Aorta (tissue), 5 donors: ENCODE measurements at places on chromosomes 6 and 20.

- DNase-seq, result no peak
Observed at GRCh38 chr6:19438566-19439353, 398.4 kb upstream of the ID4 start.

- DNase-seq, result no peak
Observed at GRCh38 chr6:1770435-1770843, 160.7 kb downstream of the FOXC1 start.

GRCh38 chr20:10524643-10525042 lies 89.5 kb downstream of the SLX4IP start:
- DNase-seq, result no peak

GRCh38 chr20:2405693-2406065 lies 25.0 kb downstream of the TGM6 start:
- DNase-seq, result no peak

DNA sequence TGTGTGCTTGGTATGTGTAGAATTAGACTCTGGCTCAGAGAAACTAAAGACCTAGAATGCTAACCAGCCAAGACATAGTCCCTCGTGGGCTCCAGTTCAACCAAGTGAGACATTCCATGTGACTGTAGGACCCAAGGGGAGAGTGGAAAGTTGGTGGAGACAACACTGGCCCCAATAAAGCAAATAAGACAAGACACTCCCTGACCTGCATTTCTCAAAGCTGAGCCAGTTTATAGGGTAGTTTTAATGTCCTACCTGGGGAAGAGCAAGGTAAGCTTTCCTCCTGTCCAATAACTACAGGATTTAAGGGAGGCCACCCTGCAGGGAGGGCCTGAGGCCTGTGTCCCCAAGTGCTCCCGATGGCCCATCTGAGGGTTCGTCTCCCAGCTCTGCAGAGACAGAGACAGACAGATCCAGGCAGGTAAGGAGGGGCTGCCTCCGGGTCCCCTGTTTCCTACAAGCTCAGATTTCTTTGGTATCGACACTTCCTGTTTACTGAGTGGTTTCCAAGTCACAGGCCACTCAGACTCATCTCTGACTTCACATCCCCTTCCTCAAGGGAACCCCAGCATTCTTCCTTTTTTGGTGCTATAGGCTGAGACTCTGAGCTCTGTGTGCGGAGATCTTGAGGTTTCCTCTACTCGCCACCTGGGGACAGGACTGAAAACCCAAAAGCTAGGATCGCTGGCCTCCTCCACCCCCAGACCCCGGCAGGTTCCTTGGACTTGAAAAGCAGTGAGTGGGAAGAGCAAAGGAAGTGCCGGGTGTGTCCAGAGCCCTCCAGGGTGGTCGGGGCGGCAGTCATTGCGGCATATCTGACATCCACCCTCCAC lies 92.4 kb downstream of the PRND start:
- no peak for DNase-seq

DNA sequence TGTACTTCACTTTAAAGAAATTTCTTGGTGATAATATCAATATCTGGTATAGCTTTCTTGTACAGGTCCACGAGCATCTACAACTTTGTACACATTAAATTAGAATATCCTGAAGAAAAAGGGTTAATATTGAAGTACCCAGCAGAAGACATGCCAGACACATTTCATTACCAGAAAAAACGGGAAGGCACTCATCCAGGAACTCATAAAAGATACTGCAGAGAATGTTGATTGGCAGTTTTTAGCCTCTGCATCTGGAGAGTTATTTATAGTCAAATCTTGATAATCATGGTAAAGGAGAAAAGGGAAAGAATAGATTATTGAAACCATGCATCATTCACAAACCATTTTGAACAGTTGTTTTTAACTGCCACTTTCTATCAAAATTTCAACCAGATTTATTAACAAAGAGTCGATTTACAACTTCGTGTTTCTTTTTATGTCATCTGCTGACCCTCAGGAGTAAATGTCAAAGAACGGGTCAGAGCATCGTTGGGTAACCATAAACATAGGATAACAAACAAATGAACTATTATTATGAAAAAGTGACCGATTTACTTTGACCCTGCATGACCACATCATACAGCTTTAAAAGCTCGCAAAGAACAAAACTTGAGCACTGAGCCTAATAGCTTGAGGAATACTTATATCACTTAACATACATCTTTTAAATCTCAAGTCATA lies 229.2 kb upstream of the SGK1 start:
- no peak for DNase-seq

DNA sequence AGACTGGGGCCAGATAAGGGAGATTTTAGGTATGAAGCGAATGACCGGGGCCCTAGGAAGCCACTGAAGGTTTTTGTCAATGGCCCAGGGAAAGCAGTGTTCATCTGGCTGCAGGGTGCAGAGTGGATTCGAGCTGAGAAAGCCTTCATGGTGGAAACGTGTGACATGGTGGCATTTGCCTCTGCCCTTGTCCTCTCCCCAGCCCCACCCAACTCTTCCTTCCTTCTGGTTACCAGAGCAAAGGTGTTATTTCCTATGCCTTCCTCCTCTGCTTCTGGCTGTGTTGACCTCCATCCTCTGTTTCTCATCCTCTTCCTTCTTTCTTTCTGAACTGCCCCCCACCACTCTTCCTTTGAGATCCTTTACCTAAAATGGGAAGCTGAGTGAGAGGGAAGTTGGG lies 195.1 kb upstream of the SUPT3H start:
- DNase-seq, result no peak

DNA sequence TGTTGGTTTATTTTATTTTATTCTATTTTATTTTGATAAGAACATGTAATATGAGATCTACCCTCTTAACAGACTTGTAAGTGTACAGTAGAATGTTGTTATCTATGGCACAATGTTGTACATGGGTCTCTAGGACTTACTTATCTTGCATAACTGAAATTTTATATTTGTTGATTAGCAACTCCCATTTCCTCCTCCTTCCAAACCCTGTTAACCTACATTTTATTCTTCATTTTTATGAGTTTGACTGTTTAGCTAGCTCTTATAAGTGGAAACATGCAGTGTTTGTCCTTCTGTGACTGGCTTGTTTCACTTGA lies 37.9 kb upstream of the BCAS1 start:
- DNase-seq, result no peak

DNA sequence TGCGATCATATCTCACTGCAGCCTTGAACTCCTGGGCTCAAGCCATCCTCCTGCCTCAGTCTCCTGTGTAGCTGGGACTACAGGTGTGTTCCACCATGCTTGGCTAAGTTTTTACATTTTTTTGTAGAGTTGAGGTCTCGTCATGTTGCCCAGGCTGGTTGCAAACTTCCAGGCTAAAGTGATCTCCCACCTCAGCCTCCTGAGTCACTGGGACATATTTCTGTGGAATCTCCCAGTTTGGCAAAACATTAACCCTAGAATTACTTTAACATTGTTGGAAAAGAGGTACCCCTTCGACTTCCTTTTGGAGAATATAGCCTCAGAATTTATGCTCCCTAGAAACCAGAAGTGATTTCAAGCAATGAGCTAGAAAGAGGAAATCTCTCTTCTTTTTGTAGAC lies 57.2 kb downstream of the SHLD1 start:
- no peak for DNase-seq

GRCh38 chr6:163309491-163310026 lies 105.0 kb upstream of the QKI start:
- DNase-seq, result no peak

- no peak for DNase-seq
Observed at GRCh38 chr6:168785720-168786511, 344.9 kb downstream of the SMOC2 start.

GRCh38 chr6:11460837-11461661 lies 76.5 kb upstream of the TMEM170B start:
- DNase-seq, result no peak

GRCh38 chr6:136987526-136987925 lies 57.2 kb downstream of the IL20RA start:
- DNase-seq, result no peak

- DNase-seq, result no peak
Observed at GRCh38 chr6:70494833-70495232, 71.9 kb upstream of the SDHAF4 start.

DNA sequence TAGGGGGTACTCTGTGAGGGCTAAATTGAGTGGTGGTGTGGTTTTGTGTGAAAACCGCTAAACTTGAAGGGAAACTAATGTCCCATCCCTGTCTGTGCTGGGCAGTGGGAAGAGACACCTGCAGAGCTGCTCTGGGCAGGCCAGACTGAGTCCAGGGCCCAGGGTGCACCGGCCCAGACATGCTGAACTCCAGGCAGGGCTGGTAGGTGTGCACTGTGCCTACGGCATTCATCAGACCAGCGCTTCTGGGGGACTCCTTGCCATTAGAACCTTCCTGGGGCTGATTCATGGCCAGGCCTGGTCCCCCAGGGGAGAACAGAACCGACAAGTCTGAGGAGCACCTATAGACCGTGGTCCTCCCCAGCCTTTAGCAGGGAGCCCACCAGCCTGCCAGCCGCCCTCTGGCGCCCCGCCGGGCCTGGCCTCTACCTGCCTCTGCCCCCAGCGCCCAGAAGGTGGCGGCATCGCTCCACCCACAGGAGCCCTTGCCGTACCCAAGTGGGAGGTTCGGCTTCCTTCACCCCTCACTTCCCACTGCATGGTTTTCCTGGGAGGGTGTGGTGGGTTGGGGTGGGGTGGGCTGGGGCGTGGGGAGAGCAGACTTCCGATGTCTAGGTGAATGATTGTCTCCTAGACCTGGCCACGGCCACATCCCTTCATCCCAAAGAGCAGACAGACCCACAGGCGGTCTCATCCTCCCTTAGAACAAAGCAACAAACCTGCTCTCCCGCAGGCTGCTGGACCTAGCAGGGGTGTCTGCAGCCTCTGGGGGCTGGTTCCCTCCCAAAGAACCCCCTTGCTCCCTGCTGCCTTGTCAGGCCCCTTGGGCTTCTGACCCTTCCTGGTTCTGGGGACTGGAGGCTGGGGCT lies 15.5 kb downstream of the CCDC167 start:
- peak; percentile 87 for DNase-seq

GRCh38 chr6:56642366-56643261 lies at the start of gene DST:
TSS of gene DST (minus strand) at chr6:56642889.
- no peak for DNase-seq

DNA sequence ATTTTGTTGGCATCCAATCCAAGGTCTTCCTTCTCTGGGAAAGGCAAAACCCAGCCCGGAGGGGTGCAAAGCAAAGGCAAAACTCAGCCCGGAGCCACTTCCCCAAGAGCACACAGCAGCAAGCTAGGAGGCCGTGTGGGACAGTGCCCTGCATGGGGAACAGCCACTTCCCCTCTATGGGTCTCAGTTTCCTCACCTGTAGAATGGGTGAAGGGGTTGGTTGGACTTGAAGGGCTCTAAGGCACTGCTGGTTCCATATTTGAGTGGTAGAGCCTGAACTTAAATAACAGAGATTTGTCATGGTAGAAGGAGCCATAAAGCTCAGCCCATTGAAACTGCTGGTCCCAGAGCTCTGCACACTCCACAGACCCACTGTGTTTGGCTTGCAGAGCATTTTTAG lies 51.3 kb upstream of the CCDC167 start:
- no peak for DNase-seq

DNA sequence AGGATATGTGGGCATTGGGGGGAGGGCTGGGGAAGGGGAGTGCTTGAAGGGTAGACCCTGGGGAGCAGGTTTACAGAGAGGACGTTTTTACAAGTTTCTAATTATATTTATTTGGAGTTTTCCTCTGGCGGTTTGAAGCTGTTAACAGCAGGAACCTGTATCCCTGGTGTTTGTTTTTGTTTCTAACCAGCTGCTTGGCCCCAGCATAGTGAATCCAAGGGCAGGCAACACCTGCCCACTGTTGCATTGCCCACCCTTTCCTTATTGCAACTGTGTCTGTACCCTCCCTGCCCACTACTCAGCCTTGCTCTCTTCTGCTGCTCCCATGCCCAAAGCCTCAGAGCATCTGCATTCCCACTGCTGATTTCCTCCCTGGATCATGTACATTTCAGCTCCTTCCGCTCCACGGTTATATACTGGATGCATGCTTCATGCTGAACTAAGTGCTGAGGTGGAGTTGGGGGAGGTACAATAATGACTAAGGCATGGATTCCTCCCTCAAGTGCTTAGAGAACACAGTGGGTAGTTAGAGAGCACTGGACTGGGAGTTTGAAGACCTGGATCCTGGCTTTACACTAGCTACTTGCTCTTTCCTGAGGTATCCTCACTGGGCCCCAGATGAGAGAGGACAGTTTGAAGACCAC lies 6.0 kb downstream of the SCUBE3 start:
- no peak for DNase-seq

GRCh38 chr6:21246075-21246474 lies 347.5 kb upstream of the SOX4 start:
- no peak for DNase-seq

DNA sequence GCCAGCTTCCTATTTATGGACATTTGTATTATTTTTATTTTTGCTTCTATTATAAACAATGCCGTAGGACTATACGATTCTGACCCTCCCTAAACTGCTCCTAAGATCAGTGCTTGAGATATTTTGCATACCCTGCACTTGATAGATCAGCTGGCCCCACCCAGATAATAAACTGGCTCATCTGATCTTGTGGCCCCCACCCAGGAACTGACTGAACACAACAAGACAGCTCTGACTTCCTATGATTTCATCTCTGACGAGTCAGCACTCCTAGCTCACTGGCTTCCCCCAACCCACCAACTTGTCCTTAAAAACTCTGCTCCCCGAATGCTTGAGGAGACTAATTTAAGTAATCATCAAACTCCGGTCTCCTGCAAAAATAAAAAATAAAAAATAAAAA lies 34.9 kb upstream of the TFAP2A start:
- DNase-seq, result no peak

GRCh38 chr6:167005350-167006159 lies 6.4 kb downstream of the CEP43 start:
- DNase-seq, result peak; percentile 87

DNA sequence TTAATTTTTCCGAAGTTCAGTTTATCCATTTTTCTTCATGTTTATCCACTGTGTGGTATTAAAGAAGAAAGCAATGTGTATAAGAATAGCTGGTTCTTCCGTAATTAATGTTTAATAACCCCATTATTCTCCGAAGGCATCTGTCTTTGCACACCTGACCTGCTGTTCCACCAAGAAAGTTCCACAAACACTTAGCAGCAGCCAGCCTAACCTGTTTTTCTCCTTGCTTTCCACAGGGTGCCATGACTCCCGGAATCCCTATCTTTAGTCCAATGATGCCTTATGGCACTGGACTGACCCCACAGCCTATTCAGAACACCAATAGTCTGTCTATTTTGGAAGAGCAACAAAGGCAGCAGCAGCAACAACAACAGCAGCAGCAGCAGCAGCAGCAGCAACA lies 7.4 kb downstream of the TBP start:
- DNase-seq, result no peak

DNA sequence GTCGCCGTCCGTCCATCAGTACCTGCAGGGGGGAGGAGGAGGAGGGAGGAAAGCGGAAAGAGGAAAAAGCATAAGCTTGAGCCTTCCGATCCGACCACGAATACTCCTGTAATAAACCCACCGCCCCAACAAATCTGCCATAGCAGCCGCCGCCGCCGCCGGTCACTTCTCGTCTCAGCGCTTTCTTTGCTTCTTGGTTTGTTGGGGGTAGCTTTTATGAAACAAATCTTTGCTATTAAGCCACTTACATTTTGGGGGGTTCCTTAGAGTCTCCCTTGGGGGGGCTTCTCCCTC lies 277 bp downstream of the ADGRB3 start:
- no peak for DNase-seq
